ENCODE measurements at places on chromosomes 4 and X. TPM values are rescaled to one million over a fixed set of nuclear protein-coding genes. Genes with fewer than 3 reads are reported as not detected.

Gene MAGEC3
- polyA plus RNA-seq, result not detected

Gene MMAA
- 15.4 TPM for polyA plus RNA-seq

Gene LNX1
- polyA plus RNA-seq, result 0.09 TPM

Gene NUP54
- polyA plus RNA-seq, result 46.0 TPM

Gene PCDH19
- polyA plus RNA-seq, result not detected

DNA sequence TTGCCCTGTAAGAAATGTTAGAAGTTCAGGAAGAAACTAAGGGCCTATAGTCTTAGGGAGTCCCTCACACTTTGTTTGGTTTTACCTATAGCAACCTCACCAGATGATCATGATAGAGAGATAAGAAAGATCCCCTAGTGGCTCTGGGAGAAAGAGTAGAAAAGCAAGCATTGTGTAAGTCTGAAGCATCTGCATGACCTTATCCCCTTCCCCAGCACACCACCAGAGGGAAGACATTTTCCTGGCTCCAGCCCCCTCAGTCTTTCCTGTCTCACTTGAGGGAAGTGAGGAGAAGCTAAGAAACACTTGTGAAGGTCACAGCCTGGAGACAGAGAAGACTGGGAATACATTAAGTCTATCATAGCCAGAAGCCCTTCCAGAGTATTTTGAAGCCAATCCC lies 154.0 kb downstream of the EVC2 start:
- no peak overlapping the region for H3K4me3 ChIP-seq
- no peaks in the 10 kb centered on the region for H3K36me3 ChIP-seq
- H3K27me3 ChIP-seq, result no peaks in the 10 kb centered on the region
- H3K27ac ChIP-seq, result no peak overlapping the region
- no peaks in the 10 kb centered on the region for H3K4me1 ChIP-seq
- no peak for DNase-seq

DNA sequence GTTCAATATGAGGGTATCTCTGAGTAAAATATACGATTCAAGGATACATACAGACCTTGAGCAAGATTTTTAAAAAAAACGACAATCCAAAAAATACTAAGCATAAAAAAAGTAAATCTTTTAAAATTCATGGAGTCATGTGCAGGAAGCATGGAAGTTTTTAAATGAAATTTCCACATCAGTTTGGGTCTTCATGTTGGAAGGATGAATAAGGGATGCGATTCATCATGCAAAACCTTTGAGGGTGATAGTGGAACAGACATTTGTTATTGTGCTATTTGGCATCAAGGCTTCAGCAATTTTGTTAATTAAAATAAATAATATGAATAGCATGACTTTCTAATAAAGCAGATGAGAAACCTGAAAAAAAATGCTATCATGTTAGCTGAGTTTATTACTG lies 815.0 kb upstream of the PCDH10 start:
- H3K27ac ChIP-seq, result no peak overlapping the region
- no peak overlapping the region for H3K4me3 ChIP-seq

DNA sequence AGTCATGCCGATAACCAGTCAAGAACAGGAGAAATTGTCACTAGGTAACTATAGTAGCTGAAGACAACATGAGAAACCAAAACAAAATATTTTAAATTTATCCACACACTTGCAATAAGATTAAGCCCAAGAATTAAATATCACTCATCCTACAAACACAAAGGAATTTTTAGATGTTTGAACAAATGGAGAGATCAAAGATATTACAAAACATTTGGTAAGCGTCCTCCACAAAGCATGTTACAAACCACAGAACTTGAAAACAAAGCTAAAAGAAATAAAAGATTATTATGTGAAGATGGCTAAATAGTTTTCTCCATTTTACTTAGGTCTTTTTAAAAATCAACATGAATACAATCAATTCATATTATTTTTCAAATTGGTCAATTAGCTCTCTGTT lies 631.9 kb upstream of the INTU start:
- no peaks in the 10 kb centered on the region for H3K36me3 ChIP-seq
- H3K4me1 ChIP-seq, result no peaks in the 10 kb centered on the region
- no peak overlapping the region for H3K27ac ChIP-seq

DNA sequence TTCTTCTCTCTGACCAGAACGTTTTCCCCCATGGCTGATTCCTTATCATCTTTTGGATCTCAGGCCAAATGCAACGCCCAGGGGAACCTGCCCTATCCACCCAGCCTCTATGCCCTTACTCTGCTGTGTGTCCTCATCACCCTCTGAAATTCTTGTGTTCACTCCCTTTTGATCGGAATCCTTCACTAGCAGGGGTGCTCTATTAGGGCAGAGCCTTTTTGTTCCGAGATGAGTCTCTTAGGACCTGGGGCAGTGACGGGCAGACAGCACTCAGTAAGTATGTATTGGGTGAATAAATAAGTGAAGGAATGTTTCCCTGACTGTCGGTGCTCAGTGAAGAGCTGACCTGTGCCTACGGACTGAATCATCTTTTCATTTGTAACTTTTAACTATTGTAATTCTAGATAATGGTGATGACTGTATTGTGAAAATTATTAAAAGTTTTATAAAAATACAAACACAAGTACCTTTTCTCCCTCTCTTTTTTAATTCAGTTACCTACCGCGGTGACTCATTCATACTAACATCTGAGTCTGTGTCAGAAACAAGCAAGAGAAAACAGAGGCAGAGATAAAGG lies 4.8 kb upstream of the TENM3 start:
- no peak overlapping the region for H3K4me3 ChIP-seq
- no peaks in the 10 kb centered on the region for H3K4me1 ChIP-seq
- H3K36me3 ChIP-seq, result no peaks in the 10 kb centered on the region
- H3K27me3 ChIP-seq, result no peaks in the 10 kb centered on the region
- no peak overlapping the region for H3K27ac ChIP-seq
- DNase-seq, result no peak

GRCh38 chrX:28542791-28543190 lies 44.5 kb upstream of the IL1RAPL1 start:
- H3K27ac ChIP-seq, result no peak overlapping the region
- no peaks in the 10 kb centered on the region for H3K4me1 ChIP-seq
- H3K4me3 ChIP-seq, result no peak overlapping the region
- DNase-seq, result no peak
- no peaks in the 10 kb centered on the region for H3K36me3 ChIP-seq

DNA sequence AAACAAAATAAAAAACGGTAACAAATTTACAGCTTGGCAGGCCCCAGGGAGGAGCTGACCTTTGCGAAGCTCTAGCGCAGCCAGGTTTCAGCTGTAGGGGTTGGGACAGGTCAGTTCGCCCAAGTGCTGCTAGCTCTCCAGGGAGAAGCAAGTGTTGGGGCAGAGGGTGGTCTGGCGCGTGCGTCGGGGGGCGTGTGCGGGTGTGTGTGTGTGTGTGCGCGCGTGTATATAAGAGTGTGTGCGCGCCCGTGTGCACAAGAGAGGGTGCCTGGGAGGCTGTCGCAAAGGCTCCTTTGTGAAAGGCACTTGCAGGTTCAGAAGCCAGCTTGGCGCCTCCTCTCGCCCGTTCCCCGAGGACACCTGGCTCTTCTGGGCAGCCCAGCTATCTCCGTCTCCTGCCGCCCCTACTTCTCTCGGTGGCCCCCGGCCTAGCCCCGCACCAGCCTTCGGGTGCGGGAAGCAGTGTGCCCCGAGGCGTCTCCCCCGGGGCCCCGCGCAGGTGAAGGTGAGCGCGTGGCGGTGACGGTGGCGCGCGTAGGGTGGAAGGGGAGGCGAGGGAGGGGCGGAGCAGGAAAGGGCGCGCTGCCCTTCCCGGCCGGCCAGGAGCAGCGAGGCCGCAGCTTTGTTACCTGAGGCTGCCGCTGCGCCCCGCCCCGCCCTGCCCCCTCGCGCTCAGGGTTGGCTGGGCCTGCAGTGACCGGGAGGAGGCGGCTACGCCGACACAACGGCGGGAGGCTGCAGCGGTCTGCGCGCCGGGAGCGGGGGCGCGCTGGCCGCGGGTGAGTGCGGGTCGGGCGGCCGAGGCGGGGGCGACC lies at the start of gene FHDC1:
TSS of gene FHDC1 (plus strand) at position 693 of the 815 bp plus-strand sequence. CDS start 6,735 bp downstream, outside the sequence.
- no peaks in the 10 kb centered on the region for H3K36me3 ChIP-seq
- peak; percentile 3 for DNase-seq
- H3K4me3 ChIP-seq, result peak within 1 kb of the TSS; percentile 35
- peaks cover 8% of the 10 kb centered on the region for H3K4me1 ChIP-seq

DNA sequence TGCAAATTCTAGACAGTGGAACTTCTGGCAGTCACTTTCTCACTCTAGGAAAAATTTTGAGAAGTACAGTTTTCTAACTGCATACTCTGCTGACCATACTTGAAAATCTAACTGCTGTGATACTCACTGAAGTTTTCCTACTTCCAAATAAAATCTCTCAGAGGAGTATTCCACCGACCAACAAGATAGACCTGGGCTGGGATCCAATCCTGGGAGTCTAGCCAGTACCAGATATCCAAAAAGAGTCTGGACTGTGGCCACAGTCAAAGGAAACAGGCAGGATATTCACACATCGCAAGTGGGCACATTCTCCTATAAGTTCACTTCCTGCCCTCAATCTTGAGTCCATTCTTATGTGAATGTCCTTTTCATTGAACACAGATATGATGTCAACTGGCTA lies 1138.7 kb upstream of the PCDH7 start:
- H3K27me3 ChIP-seq, result no peaks in the 10 kb centered on the region
- H3K36me3 ChIP-seq, result no peaks in the 10 kb centered on the region
- no peaks in the 10 kb centered on the region for H3K4me1 ChIP-seq
- H3K27ac ChIP-seq, result no peak overlapping the region

- H3K27me3 ChIP-seq, result no peaks in the 10 kb centered on the region
- no peak overlapping the region for H3K4me3 ChIP-seq
- no peak overlapping the region for H3K27ac ChIP-seq
- peaks cover 6% of the 10 kb centered on the region for H3K36me3 ChIP-seq
- peaks cover 5% of the 10 kb centered on the region for H3K4me1 ChIP-seq
- no peak for DNase-seq
These were observed 17.5 kb downstream of the FABP2 start for GRCh38 chr4:119304431-119304830.

GRCh38 chrX:2500091-2500802 lies 529 bp downstream of the DHRSX start:
- peak overlapping the region; percentile 77 for H3K27ac ChIP-seq
- DNase-seq, result peak; percentile 16
- H3K27me3 ChIP-seq, result no peaks in the 10 kb centered on the region
- H3K4me1 ChIP-seq, result peaks cover 10% of the 10 kb centered on the region
- H3K4me3 ChIP-seq, result peak overlapping the region; percentile 65
